IMR-90 (cell line): ENCODE measurements at places on chromosomes 4 and X. TPM values are rescaled to one million over a fixed set of nuclear protein-coding genes. Genes with fewer than 3 reads are reported as not detected.

- no peaks in the 10 kb centered on the region for H3K27me3 ChIP-seq
- DNase-seq, result no peak
- no peak overlapping the region for H3K27ac ChIP-seq
- H3K36me3 ChIP-seq, result no peaks in the 10 kb centered on the region
- H3K4me1 ChIP-seq, result no peaks in the 10 kb centered on the region
These were observed 220.6 kb upstream of the ARSJ start for GRCh38 chr4:114200026-114200425.

DNA sequence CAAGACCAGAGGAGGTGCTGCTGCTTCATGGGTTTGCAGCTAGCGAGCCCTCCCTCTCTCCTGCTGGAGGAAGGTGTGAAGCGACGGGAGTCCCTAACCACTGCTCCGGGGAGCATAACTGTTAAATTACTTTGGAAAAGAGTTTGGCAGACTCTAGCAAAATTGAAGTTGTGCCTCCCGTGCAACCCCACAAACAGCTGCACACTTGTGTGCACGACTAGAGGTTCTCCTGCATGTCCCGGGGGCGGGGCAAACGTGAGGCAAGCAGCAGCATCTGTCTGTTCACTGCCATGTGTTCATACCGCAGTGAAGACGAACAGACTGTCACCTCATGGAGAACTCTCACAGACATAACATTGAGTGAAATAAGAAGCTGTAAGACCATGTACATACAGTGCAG is 34.5 kb downstream of the TNIP2 start:
- peaks cover 28% of the 10 kb centered on the region for H3K36me3 ChIP-seq
- no peak overlapping the region for H3K27ac ChIP-seq
- no peaks in the 10 kb centered on the region for H3K4me1 ChIP-seq

- H3K4me3 ChIP-seq, result peak overlapping the region; percentile 95
- peaks cover 16% of the 10 kb centered on the region for H3K4me1 ChIP-seq
- H3K27me3 ChIP-seq, result no peaks in the 10 kb centered on the region
- peak overlapping the region; percentile 70 for H3K27ac ChIP-seq
These were observed 29.0 kb downstream of the NOP14 start for GRCh38 chr4:2934077-2934812.

GRCh38 chr4:39476187-39476895 is 17.5 kb downstream of the LIAS start:
- no peaks in the 10 kb centered on the region for H3K4me1 ChIP-seq
- peak; percentile 28 for DNase-seq
- H3K27ac ChIP-seq, result no peak overlapping the region
- no peaks in the 10 kb centered on the region for H3K27me3 ChIP-seq
- no peak overlapping the region for H3K4me3 ChIP-seq
- peaks cover 3% of the 10 kb centered on the region; the same call in 1 of the 2 replicates for H3K36me3 ChIP-seq

TECRL gene
- total RNA-seq, result not detected in 2 replicates

DNA sequence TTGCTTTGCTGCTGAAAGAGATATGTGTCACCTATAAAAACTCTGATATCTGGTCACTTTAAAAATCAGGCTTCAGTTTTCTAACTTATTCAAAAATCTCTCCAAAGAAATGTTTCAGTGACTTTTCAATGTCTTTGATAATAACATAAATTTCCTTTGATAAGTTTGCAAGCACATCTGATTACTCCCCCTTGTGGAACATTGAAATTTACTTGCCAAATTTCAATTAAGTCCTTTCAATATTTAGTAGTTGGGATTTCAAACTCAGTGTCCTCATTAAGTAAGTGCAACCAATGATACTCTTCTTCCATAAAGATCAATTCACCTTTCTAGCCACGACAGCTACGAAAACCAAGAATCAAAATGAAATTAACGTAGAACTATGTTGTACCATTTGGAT is 151.3 kb upstream of the FAM47C start:
- no peaks in the 10 kb centered on the region for H3K36me3 ChIP-seq
- peak; percentile 2 for DNase-seq
- no peaks in the 10 kb centered on the region for H3K4me1 ChIP-seq
- H3K4me3 ChIP-seq, result no peak overlapping the region
- H3K27me3 ChIP-seq, result no peaks in the 10 kb centered on the region

- H3K27me3 ChIP-seq, result 0 out of 2 replicates have a peak, but pooled peaks cover 2% of the 10 kb centered on the region
- peak; percentile 39 for DNase-seq
- H3K36me3 ChIP-seq, result no peaks in the 10 kb centered on the region
- peaks cover 5% of the 10 kb centered on the region for H3K4me1 ChIP-seq
These were observed 32.8 kb downstream of the FHDC1 start for GRCh38 chr4:152968806-152969394.

- peak; percentile 17 for DNase-seq
- H3K36me3 ChIP-seq, result peaks cover 2% of the 10 kb centered on the region; the same call in 1 of the 2 replicates
- H3K4me3 ChIP-seq, result peak overlapping the region; percentile 81
- no peaks in the 10 kb centered on the region; the same call in 1 of the 2 replicates for H3K4me1 ChIP-seq
- no peak overlapping the region for H3K27ac ChIP-seq
These were observed 519 bp downstream of the SLC25A4 start for GRCh38 chr4:185143601-185143969.

CHRNA9 gene
- total RNA-seq, result not detected in 2 replicates

ZMAT1 gene
- not detected in 2 replicates for total RNA-seq

NXF2B gene
- not detected in 2 replicates for total RNA-seq

PNMA6F gene
- total RNA-seq, result not detected in 2 replicates

DNA sequence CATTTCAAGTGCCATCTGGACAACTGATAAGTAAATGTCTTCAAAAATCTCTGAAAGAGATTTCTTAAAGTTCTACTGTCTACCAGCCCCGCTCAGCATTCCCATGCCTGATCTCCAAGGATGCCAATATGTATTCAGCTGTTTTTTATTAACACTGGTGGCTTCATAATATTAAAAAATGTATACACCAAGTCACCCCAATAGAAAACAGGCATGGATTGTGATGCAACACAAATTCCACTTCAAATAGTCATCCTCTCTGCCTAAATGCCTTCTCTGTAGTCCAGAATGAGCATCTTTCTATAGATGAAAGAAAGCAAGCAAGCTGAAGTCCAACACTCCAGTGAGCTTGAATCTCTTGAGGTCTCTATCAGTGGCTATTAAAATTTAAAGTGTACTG is 152.2 kb upstream of the PPARGC1A start:
- H3K4me1 ChIP-seq, result peaks cover 8% of the 10 kb centered on the region
- no peaks in the 10 kb centered on the region for H3K36me3 ChIP-seq
- no peaks in the 10 kb centered on the region for H3K27me3 ChIP-seq
- DNase-seq, result peak; percentile 97
- no peak overlapping the region for H3K4me3 ChIP-seq

DNA sequence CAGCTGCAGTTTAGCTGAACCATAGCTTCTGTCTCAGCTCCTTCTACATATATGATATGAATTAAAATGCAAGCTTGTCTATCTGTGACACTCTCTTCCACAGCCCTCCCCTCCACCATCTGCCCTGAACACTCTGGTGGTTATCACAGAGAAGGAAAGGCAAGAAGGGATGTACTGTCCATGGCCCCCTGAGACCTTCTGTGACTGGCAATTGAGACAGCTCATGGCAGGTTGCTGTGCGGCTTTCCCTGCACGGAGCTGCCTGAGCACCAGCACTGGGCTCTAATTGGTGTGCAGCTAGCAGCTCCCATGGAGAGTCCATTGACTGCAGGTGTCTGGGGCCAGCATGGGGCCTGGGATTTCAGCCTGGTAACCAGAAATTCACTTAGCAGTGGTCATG is 109.8 kb upstream of the ANXA3 start:
- H3K27me3 ChIP-seq, result peaks cover 3% of the 10 kb centered on the region
- no peak for DNase-seq
- H3K4me1 ChIP-seq, result no peaks in the 10 kb centered on the region
- no peaks in the 10 kb centered on the region for H3K36me3 ChIP-seq
- H3K4me3 ChIP-seq, result no peak overlapping the region

- H3K4me3 ChIP-seq, result no peak overlapping the region
- peaks cover 21% of the 10 kb centered on the region for H3K4me1 ChIP-seq
- peak; percentile 52 for DNase-seq
- peak overlapping the region; percentile 69; the same call in 1 of the 2 replicates for H3K27ac ChIP-seq
- H3K27me3 ChIP-seq, result no peaks in the 10 kb centered on the region
- peaks cover 9% of the 10 kb centered on the region for H3K36me3 ChIP-seq
These were observed 11.0 kb downstream of the PKD2 start for GRCh38 chr4:88018466-88018865.
